Fibroblast of mammary gland (primary cell): ENCODE measurements at places on chromosomes 1 and 21.

GRCh38 chr1:116345011-116345410, 28.0 kb upstream of the ATP1A1 start:
- DNase-seq, result no peak

GRCh38 chr1:229130028-229130668, 140.8 kb upstream of the RAB4A start:
- no peak for DNase-seq

DNA sequence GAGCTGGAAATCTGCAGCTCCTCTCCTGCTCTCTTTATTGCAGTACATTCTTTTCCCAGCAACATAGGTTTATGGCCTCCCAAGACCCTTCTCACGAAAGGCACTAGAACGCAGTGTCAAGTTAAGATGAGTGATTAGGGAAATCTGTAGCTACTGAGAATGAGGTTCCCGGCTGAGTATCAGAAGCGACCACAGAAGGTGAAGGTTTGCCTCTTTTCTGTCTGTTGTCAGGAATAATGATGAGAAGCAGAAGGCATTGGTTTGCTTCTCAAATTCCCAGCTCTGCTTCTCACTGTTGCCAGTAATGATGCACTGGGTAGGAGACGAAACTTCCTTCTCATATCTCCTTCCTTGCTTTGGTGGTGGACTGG, 128.4 kb downstream of the NTMT2 start:
- peak; percentile 45 for DNase-seq

DNA sequence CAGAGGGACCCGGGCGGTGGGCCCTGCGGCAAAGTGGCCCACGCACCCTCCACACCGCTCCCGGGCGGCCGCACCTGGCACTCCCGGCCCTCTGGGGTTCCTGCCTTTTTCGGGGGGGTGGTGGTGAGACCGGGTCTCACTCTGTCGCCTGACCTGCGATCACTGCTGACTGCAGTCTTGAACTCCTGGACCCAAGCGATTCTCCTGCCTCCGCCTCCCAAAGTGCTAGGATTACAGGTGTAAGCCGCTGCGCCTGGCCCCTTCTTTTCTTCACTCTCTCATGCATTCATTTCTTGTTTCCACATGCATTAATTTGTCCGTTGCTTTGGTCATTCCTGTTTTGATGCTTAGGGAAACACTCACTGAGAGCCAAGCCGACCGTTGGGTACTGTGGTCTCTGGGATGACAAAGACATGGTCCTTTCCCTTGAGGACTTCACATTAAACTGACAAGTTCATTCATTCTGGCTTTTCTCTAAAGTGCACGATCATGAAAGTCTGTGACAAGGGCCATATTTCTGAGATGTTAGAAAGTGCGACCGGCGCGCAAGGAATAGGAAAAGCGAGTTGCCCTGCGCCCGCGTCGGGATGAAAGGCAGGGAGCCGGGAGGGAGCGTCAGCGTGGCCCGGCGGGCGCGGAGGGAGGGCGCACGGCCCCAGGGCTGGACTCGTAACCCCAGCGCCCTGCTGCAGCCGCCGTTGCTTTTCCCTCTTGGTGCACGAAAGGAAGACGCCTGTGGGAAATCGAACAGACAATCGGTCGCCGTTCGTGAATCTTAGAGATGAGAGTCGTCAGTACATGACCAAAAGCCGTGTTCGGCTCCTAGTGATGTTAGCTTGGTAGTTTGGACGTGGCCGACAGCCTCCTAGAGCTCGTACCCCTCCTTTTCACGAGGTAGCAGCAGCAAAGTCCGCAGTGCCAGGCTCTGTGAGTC, 1.0 kb upstream of the MCOLN2 start:
- peak; percentile 16 for DNase-seq

DNA sequence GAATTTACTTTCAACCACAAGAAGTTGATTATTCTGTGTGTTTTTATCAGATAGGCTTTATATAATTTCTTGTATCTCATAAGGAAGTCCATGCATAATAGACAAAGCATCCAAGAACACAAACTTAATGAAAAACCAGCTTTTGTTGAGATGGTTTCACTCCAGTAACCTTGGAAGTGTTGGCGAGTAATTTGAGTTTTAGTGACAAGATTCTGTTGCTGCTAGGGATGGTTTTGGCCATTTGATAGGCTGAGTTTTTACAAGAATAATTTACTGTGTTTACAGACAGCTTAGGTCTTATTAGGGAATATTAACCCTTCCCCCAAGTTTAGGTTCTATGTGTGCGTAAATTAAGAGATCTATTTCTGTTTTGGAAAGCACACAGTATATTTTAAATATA, 513.6 kb downstream of the USP25 start:
- no peak for DNase-seq

DNA sequence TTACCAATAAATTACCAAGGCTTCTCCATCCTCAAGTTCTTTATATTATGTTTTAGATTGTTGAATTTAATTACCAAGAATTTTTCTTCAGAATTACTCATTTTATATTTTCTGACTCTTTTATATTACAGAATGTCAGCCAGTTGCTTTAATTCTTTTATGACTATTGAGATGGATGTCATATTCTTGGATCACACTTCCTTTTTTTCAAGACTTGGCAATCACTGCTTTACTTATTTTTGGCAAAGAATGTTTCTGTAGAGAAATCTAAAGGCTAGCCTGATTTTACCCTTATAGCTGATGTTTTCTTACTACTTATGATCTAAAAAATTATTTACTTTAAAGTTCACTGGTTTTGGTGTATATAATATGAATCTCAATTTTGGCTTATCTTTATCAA, 721.1 kb upstream of the TMPRSS15 start:
- no peak for DNase-seq

DNA sequence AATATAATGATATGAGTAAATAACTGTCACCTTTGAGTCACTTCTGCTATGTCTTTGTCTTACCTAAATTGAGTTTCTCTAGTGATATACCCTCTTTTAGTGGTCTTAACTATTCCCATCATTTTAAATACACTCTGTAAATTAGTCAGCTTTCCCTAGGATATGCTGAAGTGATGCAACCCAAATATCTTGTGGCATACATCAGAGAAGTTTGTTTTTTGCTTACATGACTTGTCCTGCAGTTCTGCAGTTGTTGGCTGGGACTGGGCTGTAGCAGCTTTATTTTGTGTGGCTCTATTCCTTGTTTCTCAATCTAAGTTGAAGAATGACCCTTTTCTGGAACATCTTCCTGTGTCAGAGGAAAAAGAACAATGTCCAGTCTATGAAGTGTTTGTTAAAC, 76.4 kb downstream of the TTC3 start:
- DNase-seq, result peak; percentile 82

- no peak for DNase-seq
These were observed 93.8 kb downstream of the CHD1L start for GRCh38 chr1:147336291-147336690.

DNA sequence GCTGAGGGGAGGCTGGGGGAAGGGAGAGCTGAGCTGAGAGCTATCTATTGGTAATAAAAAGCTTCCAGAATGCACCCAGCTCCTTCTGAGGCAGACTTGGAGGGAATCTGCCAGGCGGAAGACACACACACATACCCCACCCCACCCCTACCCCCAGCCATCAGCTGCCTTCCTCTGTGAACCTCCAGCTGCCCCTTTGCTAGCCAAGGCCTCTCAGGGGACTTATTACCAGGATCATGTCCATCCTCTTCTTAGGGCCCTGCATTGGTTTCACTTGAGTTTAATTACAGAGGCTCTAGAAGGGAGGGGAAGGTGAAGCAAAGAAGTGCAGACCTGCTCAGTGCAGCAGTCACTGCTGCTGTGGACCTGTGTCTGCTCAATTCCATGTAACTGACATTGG, 156.4 kb downstream of the OMA1 start:
- DNase-seq, result no peak

DNA sequence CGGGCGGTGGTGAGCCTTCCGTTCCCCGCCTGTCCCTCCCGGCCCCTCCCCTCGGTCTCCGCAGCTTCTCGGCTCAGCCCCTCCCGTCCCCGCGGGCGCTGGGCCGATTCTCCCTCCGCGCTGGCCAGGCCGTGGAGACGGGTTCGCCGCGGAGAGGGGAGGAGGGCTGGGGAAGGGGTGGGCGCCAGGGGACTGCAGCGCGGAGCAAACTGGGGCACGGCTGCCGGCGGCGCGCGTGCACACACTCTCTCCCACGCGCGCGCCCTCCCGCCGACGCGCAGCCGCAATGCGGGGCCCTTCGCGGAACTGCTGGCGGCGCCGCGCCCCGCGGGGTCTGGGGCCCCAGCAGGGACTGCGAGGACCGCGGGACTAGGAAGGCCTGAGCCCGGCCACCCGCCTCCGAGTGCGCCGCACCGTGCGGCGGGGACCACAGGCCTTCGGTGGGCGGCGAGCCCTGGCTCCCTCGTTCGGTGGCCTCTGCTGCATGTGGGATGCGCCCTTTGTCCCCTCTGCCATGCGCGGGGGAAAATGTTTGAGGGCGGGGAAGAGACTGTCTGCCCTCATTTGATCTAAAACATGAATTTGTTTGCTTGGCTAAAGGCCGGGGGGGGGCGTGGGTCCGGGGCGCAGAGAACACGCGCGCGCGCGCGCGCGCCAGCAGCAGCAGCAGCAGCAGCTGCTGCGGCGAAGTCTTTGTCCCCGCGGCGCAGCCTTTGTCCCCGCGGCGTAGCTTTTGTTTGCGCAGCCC, 90.7 kb upstream of the VAMP3 start:
- no peak for DNase-seq

DNA sequence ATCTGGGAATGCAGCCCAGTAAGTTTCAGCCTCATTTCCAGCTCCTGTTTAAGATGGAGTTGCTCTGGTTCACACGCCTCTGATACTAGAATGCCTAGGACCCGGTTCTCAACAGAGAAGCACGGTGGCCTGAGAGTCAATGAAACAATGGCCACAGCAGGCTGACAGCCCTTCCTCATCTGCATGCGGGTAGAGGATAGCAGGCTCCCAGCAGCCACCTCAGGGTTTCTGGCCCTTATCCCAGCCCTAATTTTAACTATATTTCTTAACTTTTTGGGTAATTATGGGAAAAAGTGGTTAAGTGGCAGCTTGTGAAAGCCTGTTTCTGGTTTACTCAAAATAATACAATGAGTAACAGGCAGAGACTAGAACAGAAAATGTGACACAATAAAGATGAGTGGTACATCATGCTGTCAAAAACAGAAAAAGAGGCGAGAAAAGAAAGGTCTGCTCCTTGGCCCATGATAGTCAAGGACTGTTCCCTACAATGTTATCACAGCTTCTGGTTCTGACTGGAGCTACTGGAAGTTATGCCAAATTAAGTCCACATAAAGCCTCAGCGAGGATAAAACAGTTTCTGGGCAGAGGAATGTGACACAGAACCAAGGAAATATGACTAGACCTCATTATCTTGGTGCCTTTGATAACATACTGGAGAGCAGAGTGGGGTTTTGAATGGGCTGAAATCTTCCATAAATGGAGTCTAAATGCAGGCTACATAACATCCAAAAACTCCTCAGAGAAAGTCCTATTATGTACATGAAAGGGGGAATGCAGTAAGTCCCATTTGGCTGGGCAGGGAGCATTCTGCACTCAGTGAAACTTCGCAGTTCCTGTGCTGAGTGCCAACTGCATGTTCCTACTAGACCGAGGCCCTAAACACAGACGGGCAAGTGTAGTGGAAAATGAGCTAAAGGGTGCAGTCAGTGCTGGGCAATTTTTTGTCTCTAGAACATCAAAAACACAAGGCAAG, 92.1 kb downstream of the NIBAN1 start:
- peak; percentile 34 for DNase-seq

DNA sequence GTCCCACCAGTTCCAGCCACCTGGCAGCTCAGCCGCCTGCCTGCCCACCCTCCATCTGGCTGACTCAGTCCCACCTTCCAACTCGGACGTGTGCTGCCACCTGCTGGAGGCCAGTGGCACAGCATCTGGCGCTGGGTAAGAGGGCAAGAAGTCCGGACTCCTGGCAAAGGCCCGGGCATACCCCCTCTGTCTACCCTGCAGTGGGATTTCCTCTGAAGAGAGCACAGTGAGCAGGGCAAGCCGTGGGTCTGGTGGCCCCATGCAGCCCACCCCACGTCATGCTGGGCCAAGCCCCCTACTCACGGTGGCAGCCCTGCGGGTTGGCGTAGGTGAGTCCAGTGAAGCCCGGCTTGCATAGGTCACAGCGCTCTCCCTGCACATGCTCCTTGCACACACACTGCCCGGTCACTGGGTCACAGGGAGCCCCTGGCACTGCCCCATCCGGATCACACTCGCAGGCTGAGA, 24.5 kb downstream of the LAMB3 start:
- peak; percentile 74 for DNase-seq

- no peak for DNase-seq
These were observed 7.3 kb downstream of the HENMT1 start for GRCh38 chr1:108653431-108654105.

GRCh38 chr1:186206048-186206570, 168.9 kb downstream of the TPR start:
- DNase-seq, result no peak

DNA sequence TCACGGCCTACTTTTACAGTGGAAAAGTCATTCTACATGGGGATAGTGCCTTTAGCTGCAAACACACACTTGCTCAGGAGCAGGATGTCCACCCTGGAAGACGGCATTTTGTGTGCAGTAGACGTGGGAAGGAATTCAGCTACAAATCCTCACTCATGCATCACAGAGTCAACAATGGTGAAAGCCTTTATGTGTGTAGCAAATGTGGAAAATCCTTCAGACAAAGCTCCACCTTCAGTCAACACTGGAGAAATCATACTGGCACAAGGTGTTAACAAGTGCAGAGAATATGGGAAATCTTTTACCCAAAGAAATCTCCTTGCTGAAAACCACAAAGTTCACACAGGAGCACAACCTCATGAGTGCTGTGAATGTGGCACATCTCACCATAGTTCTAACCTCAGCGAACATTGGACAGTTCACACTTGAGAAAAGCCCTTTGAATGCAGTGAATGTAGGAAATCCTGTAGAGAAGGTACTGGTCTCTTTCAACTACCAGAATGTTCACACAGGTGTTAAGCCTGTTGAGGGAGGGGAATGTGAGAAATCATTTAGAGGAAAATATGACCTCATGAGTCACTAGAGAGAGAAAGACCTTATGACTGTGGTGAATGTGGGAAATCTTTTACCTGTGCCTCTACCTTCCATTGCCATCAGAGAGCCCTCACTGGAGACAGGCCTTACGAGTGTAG, 101.8 kb downstream of the PTGS2 start:
- DNase-seq, result no peak

DNA sequence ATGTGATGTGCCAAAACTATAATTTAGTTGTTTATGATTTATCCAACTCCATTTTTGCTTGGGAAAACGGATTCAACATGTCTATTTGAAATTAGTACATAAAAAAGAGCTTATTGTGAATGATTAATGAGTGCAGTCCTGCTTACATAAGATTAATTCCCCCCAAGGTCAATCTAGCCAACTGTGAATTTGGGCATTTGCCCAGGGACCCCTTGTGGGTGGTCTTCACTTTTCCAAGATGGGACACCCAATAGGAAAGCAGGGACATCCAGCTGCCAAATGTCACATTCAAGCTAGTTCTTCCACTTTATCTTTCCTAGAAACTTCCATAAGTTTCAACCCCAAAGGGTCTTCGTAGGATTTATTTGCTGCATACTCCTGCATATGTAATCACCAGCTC, 362.4 kb upstream of the PKN2 start:
- no peak for DNase-seq
